HCT116 (cell line): ENCODE measurements at places on chromosomes 6 and 20.

GRCh38 chr6:135250751-135251497 is 69.8 kb downstream of the MYB start:
- no peak for DNase-seq

DNA sequence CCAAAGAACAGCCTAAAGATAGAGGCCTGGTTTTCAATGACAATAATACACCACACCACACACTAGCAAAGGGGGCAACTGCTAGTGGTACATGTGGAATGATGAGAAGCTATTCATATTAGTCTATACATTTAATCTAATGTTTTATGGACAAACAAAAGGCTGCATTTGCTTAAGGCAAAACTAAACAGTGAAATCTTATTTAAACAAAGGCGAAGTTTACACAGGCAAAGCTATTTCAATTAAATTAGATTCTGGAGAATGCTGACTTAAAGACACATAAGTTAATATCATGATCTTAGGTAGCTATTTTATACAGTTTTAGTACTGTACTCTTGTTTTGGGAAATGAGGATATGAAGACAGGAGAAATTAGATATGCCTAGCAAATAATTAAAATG is 53.9 kb upstream of the SIM1 start:
- no peak for DNase-seq

- no peak for DNase-seq
Measured at GRCh38 chr6:80940976-80941375, 811.5 kb downstream of the TENT5A start.

DNA sequence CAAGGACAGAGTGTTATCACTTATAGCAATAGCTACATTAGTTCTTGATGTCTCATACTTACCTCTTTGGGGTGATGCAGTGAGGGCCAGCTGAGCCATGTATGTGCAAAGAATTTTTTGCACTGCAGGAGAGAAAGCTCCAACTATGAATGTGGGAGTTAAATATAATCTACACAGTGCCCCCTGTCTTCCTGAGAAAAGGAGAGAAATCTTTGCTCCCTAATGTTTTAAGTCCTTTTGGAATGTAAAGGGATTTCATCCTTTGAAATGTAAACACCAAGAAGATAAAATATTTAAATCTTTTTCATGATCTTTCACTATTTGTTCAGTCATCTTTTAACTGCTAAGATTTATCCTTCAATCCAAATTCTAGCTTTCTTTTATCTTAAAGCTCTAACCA is 822.1 kb downstream of the TENT5A start:
- DNase-seq = no peak

DNA sequence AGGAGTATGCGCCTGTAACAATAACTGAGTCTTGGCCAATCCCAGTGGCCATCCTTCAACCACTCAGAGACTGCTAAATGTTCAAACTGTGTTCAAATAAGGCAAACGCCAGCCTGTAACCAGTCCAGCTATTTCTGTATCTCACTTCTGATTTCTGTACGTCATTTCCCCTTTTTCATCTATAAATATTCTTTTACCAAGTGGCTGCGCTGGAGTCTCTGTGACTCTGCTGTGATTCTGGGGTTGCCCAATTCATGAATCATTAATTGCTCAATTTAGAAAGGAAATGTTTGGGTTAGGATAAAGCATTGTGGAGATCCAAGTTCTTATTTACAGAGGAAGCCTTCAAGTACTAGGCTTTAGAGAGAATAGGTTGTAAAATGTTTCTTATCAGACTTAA is 89.8 kb upstream of the UST start:
- no peak for DNase-seq

GRCh38 chr6:159052720-159053119 is 7.9 kb upstream of the TAGAP start:
- DNase-seq = no peak

DNA sequence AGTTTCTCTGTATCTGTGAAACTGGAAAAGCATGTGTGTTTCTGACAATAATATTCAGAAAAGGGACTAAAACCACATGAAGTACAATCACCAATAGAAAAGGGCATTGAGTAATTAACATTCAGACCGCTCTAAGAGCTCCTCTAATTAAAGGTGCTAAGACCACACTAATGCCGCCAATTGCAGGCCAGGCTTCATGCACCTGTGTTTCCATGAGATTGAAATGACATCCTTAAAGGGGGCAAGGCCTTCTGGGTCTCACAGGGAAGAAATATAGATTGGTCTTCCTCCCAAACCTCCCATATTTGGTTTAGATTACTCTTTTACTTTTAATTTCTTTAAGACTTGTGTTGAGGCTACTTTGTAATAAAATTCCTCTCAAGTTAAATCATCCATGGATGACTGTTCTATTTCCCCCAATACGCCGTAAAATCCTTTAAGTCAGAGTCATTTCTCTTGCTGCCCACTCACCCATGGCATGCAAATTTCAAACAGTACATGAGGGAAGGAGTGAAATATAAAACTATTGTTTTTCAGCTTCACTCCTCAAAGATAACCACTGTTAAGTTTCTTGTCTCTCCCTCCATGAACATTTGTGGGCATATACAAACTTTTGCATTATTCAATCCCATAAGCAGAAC is 110.6 kb downstream of the UBE3D start:
- DNase-seq = no peak

- DNase-seq = peak; percentile 7
Measured at GRCh38 chr20:52313341-52313963, 121.9 kb upstream of the ZFP64 start.

DNA sequence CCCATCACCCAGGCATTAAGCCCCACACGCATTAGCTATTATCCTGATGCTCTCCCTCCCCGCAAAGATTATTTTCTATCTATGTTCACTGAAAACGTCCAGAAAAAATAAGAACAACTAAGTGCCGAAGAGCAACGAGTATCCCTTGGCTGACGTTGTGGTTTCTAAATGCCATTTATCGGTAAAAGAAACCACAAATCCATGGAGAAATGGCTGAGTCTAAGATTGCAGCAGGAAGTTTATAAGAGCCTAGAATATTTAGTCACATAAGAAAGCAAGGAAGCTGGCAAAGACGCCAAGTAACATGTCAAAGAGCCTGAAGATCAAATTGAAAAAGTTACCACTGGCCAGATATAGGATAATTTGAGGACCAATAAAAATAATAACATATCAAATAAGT is 18.1 kb upstream of the NOX3 start:
- DNase-seq = no peak

DNA sequence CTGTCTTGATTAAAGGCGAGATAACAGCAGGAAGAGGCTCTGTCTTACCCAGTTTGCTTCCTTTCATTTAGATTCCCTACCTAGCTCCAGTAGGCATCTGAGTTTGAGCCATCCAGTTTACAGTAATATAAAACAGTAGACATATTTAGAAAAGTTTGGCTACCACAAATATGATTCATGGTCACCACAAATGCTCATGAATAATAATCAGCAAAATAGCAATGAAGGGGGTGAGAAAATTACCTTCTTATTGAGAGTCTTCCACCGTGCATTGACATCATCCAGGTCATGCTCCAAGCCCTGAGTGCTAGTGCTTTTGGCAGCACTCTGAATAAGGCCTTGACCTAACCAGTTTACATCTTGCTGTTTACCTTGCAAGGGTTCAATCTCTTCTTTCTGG is 106.2 kb downstream of the DST start:
- DNase-seq = no peak

- DNase-seq = peak; percentile 26
Measured at GRCh38 chr6:27096834-27097511, 150.5 kb upstream of the PRSS16 start.

- no peak for DNase-seq
Measured at GRCh38 chr6:101689695-101690094, 296.2 kb downstream of the GRIK2 start.

DNA sequence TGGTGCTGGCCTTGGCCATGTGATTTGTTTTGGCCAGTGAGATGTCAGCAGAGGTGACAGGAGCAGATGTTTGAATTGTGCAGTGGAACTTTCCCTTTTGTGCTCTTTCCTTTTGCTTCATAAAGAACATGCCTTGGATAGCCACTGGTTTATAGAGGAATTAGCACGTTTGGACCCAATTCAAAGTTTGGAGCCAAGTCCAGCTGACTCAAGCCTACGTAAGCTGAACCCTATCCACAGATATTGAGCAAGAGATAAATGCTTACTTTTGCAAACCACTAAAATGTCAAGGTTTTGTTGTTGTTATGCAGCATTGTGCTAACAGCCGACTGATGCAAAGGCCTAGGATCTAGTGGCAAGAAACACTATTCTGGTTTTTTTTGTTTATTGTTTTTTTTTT is 230.9 kb upstream of the CITED2 start:
- no peak for DNase-seq

DNA sequence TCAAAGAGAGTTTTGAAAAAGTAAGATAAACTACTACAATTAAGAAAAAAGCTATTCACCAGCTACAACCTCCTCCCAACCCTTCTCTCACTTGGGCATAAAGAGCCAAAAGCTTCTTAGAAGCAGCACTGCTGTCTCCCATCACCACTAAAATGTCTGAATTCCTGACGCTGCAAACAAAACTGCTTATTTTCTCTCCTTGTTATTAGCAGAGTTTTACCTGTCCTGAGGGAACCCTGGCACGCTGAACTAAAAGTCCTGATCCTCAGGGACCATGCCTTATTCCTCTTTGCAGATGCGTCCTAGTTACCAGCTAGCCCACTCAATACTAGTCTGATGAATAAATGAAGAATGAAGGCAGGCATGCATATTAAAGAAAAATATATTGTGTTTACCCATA is 1.1 kb downstream of the HACE1 start:
- no peak for DNase-seq

DNA sequence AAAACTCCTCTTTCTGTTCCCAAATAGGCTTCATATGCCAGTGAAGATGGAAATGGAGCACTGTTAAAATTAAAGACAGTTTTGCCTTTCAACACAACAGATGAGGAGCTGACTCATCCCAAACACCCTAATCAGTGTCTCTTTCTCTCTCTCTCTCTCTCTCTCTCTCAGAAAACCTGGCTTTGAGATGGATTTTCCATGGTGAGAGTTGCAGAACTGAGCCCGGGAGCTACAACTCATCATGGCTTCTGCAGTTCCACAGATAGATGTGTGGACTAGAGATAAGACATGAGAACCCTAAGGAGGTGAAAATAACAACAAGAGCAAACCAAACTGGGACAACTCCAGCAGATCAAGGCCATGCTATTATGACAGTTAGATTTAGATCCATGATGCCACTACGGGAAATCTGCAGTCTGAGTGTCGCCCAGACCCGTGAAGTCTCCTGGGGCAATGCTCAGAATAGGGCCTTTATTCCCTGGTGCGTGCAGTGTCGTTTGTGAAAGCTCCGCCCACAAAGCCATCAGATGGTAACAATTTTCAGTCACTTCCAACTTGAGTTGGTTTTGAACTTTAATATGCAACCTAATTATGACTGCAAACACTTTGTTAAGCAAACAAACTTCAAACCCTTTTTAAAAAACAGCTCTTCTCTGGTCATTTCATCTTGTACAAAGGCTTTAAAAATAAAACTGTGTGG is 338.2 kb upstream of the PREP start:
- no peak for DNase-seq

DNA sequence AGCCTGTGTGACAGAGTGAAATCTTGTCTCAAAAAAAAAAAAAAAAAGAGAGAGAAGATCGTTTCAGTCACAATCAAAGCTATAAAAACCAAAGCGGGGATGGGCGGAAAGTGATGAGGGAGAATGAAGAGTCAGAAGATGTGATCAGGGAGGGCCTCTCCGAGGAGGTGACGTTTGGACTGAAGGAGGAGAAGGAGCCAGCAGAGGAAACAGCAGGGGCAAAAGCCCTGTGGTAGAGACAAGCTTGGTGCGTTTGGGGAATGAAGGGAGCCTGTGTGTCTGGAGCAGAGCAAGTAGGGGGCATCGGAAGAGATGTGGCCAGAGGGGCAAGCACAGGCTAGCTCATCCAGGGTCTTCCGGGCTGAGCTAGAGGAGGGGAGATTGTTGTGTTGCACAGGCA is 14.5 kb upstream of the LBP start:
- DNase-seq = no peak

DNA sequence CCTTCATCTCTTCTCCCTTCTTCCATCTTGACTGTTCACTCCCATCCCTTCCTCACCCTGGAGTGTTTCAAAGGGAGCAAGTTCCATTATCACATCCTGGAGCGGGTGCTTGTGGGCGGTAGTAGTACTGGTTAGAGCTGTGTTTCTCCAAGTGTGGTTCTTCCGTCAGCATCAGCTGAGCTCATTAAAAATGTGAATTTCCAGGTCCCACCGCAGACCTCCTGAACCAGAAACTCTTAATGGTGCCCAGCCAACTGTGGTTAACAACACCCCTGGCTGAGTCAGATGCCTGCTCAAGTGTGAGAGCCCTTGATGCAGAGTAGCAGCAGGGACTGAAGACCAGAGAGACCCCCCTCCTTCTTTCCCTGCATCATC is 24.4 kb downstream of the ANGPT4 start:
- no peak for DNase-seq

- no peak for DNase-seq
Measured at GRCh38 chr20:4869290-4870193, 131.8 kb downstream of the SLC23A2 start.

DNA sequence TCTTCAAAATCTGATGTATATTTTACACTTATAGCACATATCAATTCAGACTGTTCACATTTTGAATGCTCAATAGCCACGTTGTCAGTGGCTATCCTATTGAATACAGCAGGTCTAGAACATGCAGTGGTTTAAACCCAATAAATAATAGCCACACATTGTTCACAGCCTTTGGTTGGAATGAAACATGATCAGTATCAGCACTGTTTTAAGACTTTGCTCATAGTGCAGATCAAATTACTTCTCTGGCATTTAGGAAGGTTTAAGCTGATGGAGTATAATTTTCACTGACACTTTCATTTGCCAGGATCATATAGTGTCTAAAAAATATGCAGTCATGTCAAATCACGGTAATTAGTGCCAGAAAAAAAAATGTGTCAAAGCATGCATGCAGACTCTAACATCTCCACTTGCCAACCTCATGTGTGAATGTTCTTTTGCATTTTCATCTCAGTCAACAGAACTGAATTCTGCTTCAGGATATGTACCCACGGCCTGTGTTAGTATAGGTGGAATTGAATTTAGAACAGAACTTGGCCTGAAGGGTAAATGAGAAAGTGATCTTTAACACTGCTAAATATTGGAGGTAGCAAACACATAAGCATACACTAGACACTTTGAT is 184.1 kb downstream of the SLC24A3 start:
- DNase-seq = no peak

DNA sequence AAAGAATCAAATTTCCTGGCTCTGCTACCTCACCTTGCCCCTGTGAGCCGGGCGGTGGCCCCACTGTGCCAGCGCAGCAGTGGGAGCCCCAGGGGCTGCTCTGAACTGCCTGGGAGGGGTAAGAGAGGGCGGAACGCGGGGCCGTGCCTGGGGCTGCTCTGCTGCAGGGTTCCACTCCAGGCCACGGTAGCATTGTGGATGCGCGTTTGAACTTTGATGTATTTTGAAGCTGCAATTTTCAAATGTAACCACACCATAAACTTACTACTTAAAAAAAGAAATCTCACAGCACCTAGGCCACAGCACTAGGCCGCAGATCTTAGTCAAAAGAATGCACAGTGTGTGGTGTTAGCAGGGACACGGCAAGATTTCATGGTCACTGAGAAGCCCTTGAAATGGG is 57.5 kb downstream of the PRDM1 start:
- no peak for DNase-seq
